H1 (cell line): ENCODE measurements at places on chromosomes 4 and X.

GRCh38 chr4:38663090-38663800, 754 bp upstream of the KLF3 start:
- peak; percentile 72 for DNase-seq

- DNase-seq: peak; percentile 77
These were observed 64.6 kb downstream of the ANAPC4 start for GRCh38 chr4:25441519-25442117.

DNA sequence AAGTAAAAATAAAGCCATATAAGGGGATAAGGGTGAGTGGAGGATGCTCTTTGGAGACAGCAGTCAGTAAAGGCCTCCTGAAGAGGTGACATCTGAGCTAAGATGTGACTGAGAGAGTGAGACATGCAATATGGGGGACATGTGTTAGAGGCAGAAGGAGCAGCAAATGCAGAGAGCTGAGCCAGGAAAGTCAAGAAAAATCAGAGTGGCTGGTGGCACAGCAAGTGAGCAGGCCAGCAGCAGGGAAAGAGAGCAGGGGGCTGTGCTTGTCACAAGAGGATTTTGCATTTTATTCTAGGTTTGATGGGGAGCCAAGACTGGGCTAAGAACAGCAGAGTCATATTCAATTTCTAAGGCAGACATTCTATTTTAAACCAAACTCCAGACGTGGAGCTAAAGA, 394.5 kb downstream of the KCNIP4 start:
- DNase-seq: no peak

DNA sequence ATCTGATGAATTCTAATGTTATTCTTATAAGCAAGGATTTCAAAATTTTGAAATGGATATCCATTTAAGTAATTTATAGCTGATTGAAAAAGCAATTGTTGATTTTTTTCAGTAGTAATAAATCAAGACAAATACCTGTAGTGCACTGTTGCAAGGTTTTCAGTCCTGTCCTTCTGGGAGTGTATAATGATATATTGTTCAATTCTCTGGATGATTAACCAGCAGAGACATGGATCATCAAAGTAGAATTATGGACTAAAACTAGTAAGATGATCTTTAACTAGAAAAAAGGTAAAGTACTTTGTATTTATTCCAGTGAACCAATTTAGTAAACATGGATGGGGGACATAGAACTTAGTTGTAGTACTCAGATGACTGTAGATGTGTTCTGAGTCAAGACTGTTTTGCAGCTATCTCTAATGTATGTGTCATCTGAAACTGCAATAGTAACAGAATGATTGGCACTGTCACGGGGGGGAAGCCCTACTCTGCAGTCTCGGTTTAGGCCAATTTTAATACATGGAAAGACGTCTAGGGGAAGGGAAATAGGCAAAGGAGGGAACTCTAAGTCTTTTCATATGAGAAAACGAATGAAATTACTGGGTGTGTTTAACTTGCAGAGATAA, 121.9 kb downstream of the GLRA3 start:
- no peak for DNase-seq

- peak; percentile 25 for DNase-seq
These were observed 147.4 kb downstream of the SMIM20 start for GRCh38 chr4:26061248-26061986.

DNA sequence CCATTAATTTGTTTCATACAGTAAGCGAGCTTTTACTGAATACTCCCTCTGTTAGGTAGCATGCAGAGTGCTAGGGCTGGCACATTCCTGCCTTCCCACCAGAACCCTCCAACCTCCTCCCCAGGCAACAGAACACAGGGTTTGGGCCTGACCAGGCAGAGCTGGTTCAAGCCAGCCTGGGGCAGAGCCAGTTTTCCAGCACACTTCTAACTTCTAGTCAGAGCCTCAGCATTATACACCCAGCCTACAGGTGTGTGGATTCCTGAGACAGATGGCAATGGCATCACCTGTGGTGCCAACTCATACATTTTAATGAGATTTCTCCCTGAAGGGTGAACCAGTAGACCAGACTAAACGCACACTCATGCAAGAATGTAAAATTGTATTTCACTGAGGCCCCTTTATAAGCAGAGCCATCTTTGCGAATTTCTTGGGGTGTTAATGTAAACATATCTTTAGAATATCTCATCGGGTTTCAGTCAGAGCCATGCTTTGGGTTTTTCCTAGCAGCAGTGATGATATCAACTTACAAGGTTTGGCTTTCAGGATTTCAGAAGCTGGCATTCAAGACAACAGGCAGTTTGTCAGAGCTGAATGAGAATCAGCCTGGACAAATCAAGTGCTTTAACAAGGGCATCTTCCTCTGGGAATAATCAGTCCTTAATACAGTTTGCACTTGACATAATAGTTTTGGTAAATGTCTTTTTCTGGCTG, 92.0 kb downstream of the GATB start:
- no peak for DNase-seq
